ENCODE measurements at places on chromosomes 5 and 9. TPM values are rescaled to one million over a fixed set of nuclear protein-coding genes. Genes with fewer than 3 reads are reported as not detected.
A peak's percentile ranks its signal among the peaks of the same experiment; 100 is the strongest.

The CYLC2 gene
- not detected for total RNA-seq

The GTF3C4 gene
- 11.9 TPM for total RNA-seq

The LCN12 gene
- 0.55 TPM for total RNA-seq

DNA sequence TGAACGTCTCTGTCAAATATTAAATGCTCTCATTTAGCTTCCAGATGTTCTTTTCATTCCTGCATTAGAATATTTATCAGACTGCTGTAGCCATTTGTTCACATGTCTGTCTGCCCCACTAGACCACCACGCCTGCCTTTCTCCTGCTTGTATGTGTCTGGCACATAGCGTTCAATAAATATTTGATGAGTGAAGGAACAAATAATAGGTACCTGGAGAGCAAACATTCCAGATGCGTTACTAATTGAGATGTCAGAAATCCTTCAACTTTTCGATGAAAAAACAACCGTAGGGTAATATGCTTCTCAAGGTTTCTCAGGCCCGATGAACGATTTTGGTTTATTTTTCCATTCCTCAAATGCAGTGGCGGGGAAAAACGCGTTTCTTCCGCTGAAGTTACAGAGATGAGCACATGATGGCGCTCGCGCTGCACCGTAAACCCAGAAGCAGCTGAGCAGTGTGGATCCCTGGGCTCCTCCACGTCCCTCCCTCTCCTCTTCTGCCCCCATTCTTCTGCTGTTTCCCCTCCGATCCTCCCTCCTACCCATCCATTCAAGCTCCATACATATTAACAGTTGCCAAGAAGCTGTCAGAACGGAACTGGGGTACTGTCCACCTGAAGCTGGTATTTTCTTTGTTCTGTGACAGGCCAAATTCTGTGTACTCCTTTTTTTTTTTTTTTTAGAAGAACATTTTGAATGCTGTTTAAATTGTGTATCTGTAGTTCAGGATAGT is 245.4 kb downstream of the MPDZ start:
- H3K27me3 ChIP-seq, result no peaks in the 10 kb centered on the region
- peak; percentile 84 for DNase-seq
- peak overlapping the region; percentile 31 for H3K27ac ChIP-seq
- peaks cover 26% of the 10 kb centered on the region for H3K4me1 ChIP-seq
- no peaks in the 10 kb centered on the region for H3K36me3 ChIP-seq

GRCh38 chr9:94034511-94034910 is 49.8 kb upstream of the PTPDC1 start:
- no peak for DNase-seq
- no peak overlapping the region for H3K4me3 ChIP-seq
- no peaks in the 10 kb centered on the region for H3K27me3 ChIP-seq
- no peaks in the 10 kb centered on the region for H3K36me3 ChIP-seq

DNA sequence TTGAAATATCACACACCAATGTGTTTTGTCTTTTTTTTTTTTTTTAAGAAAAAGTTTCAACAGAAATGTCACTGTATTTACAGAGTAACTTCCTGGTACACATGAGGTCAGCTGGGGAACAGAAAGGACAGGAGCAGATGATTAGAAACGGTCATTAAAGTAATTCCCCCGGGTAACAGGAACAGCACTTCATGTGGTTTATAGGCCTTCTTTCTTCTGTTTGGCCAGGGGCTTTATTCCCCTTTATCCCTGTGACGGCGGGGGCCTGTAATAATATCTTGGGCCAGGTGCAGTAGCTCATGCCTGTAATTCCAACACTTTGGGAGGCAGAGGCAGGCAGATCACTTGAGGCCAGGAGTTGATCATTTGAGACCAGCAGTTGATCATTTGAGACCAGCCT is 30.5 kb upstream of the MSH3 start:
- no peak for DNase-seq
- H3K4me1 ChIP-seq, result no peaks in the 10 kb centered on the region
- H3K36me3 ChIP-seq, result no peaks in the 10 kb centered on the region

The ECM2 gene
- total RNA-seq, result not detected

GRCh38 chr5:178398901-178399700 is 166.5 kb upstream of the PHYKPL start:
- H3K4me1 ChIP-seq, result 0 out of 2 replicates have a peak, but pooled peaks cover under 1% of the 10 kb centered on the region
- H3K27me3 ChIP-seq, result peaks cover 25% of the 10 kb centered on the region
- H3K4me3 ChIP-seq, result no peak overlapping the region
- no peak overlapping the region for H3K27ac ChIP-seq
- no peak for DNase-seq

- H3K27me3 ChIP-seq, result no peaks in the 10 kb centered on the region
- DNase-seq, result no peak
- H3K4me3 ChIP-seq, result no peak overlapping the region
- no peaks in the 10 kb centered on the region for H3K4me1 ChIP-seq
Observed at GRCh38 chr9:109186857-109187520, 19.9 kb upstream of the FRRS1L start.

DNA sequence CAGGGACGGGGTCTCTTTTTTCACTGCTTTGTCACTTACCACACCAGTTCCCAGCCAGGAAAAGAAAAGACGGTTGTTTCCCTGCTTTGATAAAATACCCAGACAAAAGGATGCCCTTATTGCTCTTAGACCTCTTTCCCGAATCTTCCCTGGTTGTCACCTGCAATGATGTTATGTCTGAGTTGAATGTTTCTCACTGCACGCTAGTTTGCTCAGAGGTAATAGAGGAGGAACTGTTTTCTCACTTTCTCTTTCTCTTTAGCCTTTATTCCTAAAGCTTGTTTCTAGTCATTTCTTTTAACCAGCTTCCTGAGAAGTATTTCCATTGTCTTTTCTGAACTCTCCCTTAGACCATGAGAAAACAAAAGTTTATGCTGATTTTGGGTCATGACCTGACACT is 32.9 kb downstream of the ACER2 start:
- no peaks in the 10 kb centered on the region for H3K27me3 ChIP-seq
- DNase-seq, result no peak
- no peak overlapping the region for H3K4me3 ChIP-seq
- H3K36me3 ChIP-seq, result no peaks in the 10 kb centered on the region
- H3K4me1 ChIP-seq, result no peaks in the 10 kb centered on the region
- H3K27ac ChIP-seq, result no peak overlapping the region

The ENHO gene
- total RNA-seq, result 2.0 TPM

- no peak overlapping the region for H3K27ac ChIP-seq
- peaks cover 19% of the 10 kb centered on the region for H3K4me1 ChIP-seq
- no peaks in the 10 kb centered on the region for H3K36me3 ChIP-seq
- H3K4me3 ChIP-seq, result no peak overlapping the region
Observed at GRCh38 chr5:54793468-54794134, 191.8 kb downstream of the ESM1 start.

The CCNJL gene
- 7.7 TPM for total RNA-seq

DNA sequence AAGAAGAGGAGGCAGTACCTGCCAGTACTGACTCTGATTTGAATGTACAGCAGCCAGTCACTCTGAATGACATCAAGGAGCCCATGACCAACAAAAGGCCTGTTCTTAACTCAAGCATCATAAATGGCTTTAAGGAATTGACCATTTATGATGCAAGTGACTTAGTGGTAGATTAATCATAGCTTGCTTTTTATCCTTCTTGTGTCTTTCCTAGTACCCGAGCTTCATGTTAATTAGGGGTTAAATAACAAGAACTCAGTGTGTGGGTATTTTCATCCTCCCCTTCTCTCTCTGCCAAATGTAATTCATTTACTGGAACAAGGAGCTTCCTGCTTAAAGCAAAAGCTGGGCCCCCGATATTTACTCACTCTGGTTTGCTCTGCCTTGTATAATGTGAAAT is 146.5 kb downstream of the UNC13B start:
- no peak for DNase-seq
- no peak overlapping the region for H3K4me3 ChIP-seq
- H3K4me1 ChIP-seq, result 0 out of 2 replicates have a peak, but pooled peaks cover 4% of the 10 kb centered on the region

The MTX3 gene
- total RNA-seq, result 7.0 TPM

Data from PC-3 (cell line).